ENCODE measurements at places on chromosomes 4 and X. TPM values are rescaled to one million over a fixed set of nuclear protein-coding genes. Genes with fewer than 3 reads are reported as not detected.
A peak's percentile ranks its signal among the peaks of the same experiment; 100 is the strongest.

Gene ATXN3L
- total RNA-seq, result not detected

Gene ATP2B3
- total RNA-seq, result not detected

Gene CDKL2
- 11.6 TPM for total RNA-seq

Gene GAGE13
- not detected for total RNA-seq

Gene GPR50
- not detected for total RNA-seq

Gene TCEAL3
- 22.8 TPM for total RNA-seq

Gene NSG1
- total RNA-seq, result 1.2 TPM

Gene CXCL11
- not detected for total RNA-seq

Gene CPLX1
- total RNA-seq, result not detected

Gene FGF5
- total RNA-seq, result not detected

GRCh38 chr4:55906989-55907388 is 41.8 kb upstream of the CEP135 start:
- H3K36me3 ChIP-seq, result peaks cover 46% of the 10 kb centered on the region
- no peak for DNase-seq
- H3K4me3 ChIP-seq, result no peak overlapping the region
- no peaks in the 10 kb centered on the region for H3K27me3 ChIP-seq
- H3K4me1 ChIP-seq, result no peaks in the 10 kb centered on the region

GRCh38 chr4:187172340-187172761 is 448.7 kb upstream of the FAT1 start:
- no peak overlapping the region for H3K4me3 ChIP-seq
- H3K27me3 ChIP-seq, result no peaks in the 10 kb centered on the region
- no peaks in the 10 kb centered on the region for H3K4me1 ChIP-seq
- no peaks in the 10 kb centered on the region for H3K36me3 ChIP-seq
- no peak for DNase-seq
- no peak overlapping the region for H3K27ac ChIP-seq

DNA sequence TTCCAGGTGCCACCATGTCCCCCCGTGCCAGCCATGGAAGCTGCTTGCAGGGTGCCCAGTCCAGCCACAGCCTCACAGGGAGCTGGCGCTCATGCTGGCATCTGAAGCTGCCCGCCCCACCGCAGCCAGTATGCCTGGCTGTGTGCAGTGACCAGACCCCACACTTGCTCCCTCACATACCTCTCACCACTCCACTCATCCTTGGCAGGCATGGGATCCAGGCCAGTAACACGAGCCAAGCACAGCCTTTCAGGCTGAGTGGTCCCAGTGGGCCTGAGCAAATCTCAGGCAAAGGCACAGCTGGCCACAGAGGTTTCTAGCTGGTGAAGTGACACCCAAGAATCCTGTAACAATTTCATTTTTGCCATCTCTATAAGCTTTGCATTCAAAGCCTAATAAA is 48.4 kb upstream of the SEC24B start:
- H3K4me1 ChIP-seq, result no peaks in the 10 kb centered on the region
- no peaks in the 10 kb centered on the region for H3K36me3 ChIP-seq
- DNase-seq, result no peak
- H3K27ac ChIP-seq, result no peak overlapping the region

GRCh38 chr4:7087036-7087435 is 19.2 kb upstream of the GRPEL1 start:
- no peak overlapping the region for H3K27ac ChIP-seq
- no peaks in the 10 kb centered on the region for H3K36me3 ChIP-seq
- no peak for DNase-seq
- H3K4me3 ChIP-seq, result no peak overlapping the region
- H3K4me1 ChIP-seq, result peaks cover 10% of the 10 kb centered on the region

- H3K27ac ChIP-seq, result no peak overlapping the region
- no peaks in the 10 kb centered on the region for H3K4me1 ChIP-seq
- H3K4me3 ChIP-seq, result no peak overlapping the region
- DNase-seq, result no peak
- H3K27me3 ChIP-seq, result no peaks in the 10 kb centered on the region
- no peaks in the 10 kb centered on the region for H3K36me3 ChIP-seq
Observed at GRCh38 chr4:17094159-17094875, 195.9 kb upstream of the LDB2 start.

- peaks cover 88% of the 10 kb centered on the region for H3K36me3 ChIP-seq
- no peak overlapping the region for H3K27ac ChIP-seq
- DNase-seq, result no peak
- H3K4me1 ChIP-seq, result no peaks in the 10 kb centered on the region
Observed at GRCh38 chr4:8217246-8217511, 18.1 kb downstream of the SH3TC1 start.

GRCh38 chrX:129235903-129236302 is 287.4 kb downstream of the SMARCA1 start:
- no peaks in the 10 kb centered on the region for H3K36me3 ChIP-seq
- peak; percentile 7 for DNase-seq
- no peak overlapping the region for H3K4me3 ChIP-seq
- no peak overlapping the region for H3K27ac ChIP-seq

DNA sequence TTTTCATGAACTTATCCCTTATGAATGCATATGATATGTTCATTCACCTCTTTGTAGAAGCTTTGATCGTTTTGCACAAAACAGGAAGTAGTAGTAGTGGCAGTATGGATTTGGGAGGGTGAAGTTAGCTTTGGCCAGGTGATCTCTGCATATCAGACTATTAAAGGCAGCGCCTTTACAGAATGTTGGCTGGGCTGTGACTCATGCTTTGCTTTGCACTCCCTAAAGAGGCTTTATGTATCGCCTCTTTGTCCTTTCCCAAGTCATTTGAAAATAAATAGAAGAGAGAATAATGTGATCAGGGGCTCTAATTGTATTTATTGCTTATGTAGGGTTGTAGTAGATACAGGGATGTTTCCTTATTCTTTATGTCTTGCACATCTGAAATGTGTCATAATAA is 50.4 kb downstream of the SHROOM3 start:
- H3K4me1 ChIP-seq, result peaks cover 15% of the 10 kb centered on the region
- H3K36me3 ChIP-seq, result no peaks in the 10 kb centered on the region
- H3K27me3 ChIP-seq, result no peaks in the 10 kb centered on the region
- no peak overlapping the region for H3K27ac ChIP-seq
- H3K4me3 ChIP-seq, result no peak overlapping the region

GRCh38 chrX:44906041-44906440 is 33.1 kb downstream of the KDM6A start:
- H3K36me3 ChIP-seq, result no peaks in the 10 kb centered on the region
- H3K27ac ChIP-seq, result no peak overlapping the region
- no peak for DNase-seq
- H3K27me3 ChIP-seq, result no peaks in the 10 kb centered on the region

- no peak overlapping the region for H3K4me3 ChIP-seq
- peak overlapping the region; percentile 72 for H3K27ac ChIP-seq
- H3K4me1 ChIP-seq, result peaks cover 44% of the 10 kb centered on the region
- H3K27me3 ChIP-seq, result no peaks in the 10 kb centered on the region
- H3K36me3 ChIP-seq, result no peaks in the 10 kb centered on the region
- DNase-seq, result no peak
Observed at GRCh38 chr4:15378062-15378461, 49.8 kb upstream of the C1QTNF7 start.

- H3K27me3 ChIP-seq, result peaks cover 100% of the 10 kb centered on the region
- H3K4me3 ChIP-seq, result peak overlapping the region; percentile 58
- H3K27ac ChIP-seq, result no peak overlapping the region
- peaks cover 10% of the 10 kb centered on the region for H3K4me1 ChIP-seq
Observed at GRCh38 chr4:173535165-173535902, 5.3 kb upstream of the HAND2 start.

- no peak overlapping the region for H3K4me3 ChIP-seq
- no peaks in the 10 kb centered on the region for H3K36me3 ChIP-seq
- H3K27ac ChIP-seq, result no peak overlapping the region
Observed at GRCh38 chrX:19332983-19333382, 10.7 kb upstream of the PDHA1 start.

- no peak overlapping the region for H3K4me3 ChIP-seq
- no peak overlapping the region for H3K27ac ChIP-seq
- H3K36me3 ChIP-seq, result no peaks in the 10 kb centered on the region
Observed at GRCh38 chr4:112082954-112083586, 62.2 kb upstream of the FAM241A start.

DNA sequence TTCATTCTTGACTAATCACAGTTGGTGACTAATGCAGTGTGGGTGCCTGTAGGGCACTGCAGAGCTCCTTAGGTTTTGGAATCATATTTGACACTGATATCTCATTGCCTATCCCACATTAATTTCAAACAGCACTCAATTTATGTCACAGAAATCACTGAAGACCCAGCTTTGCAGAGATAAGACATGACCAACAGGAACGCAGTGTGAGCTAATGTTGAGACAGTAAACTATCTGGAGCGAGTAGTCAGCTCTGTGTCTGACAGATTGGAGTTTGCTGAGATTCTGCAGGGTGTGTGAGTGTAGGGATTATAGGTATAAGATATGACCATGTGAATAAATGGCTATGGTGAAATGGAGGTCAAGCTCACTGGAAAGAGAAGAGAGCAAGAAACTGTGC is 1586.1 kb upstream of the AGA start:
- H3K4me3 ChIP-seq, result no peak overlapping the region
- H3K27ac ChIP-seq, result no peak overlapping the region
- no peaks in the 10 kb centered on the region for H3K27me3 ChIP-seq
- H3K36me3 ChIP-seq, result no peaks in the 10 kb centered on the region

DNA sequence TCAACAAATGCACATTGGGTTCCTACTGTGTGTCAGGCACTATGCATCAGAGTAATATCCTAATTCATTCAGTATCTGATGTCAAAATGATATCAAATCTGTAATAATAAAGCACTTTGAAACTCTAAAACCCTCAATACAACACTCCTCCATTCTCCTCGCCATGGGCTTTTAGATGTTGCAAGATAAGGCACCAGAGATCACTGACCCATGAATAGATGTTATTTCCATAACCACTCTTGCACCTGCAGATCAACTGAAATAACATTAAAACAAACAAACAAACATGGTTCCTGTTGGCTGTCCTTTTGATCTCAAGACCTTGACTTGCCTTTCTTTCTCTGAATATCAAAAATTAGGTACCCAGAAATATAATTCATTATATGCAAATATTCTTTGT is 100.2 kb downstream of the MAB21L2 start:
- H3K36me3 ChIP-seq, result peaks cover 5% of the 10 kb centered on the region
- no peak for DNase-seq

DNA sequence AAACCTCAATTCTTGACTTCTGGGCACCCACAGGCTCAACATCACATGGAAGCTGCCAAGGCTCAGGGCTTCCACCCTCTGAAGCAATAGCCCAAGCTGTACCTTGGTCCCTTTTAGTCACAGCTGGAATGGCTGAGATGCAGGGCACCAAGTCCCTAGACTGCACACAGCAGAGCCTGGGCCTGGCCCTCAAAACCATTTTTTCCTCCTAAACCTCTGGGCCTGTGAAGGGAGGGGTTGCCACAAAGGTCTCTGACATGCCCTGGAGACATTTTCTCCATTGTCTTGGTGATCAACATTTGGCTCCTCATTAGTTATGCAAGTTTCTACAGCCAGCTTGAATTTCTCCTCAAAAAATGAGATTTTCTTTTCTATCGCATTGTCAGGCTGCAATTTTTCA is 382.7 kb upstream of the RASGEF1B start:
- no peaks in the 10 kb centered on the region for H3K27me3 ChIP-seq
- H3K4me1 ChIP-seq, result no peaks in the 10 kb centered on the region
- no peak overlapping the region for H3K4me3 ChIP-seq
- no peaks in the 10 kb centered on the region for H3K36me3 ChIP-seq
- H3K27ac ChIP-seq, result no peak overlapping the region

- no peaks in the 10 kb centered on the region for H3K27me3 ChIP-seq
- H3K27ac ChIP-seq, result no peak overlapping the region
- H3K4me1 ChIP-seq, result no peaks in the 10 kb centered on the region
- no peak for DNase-seq
- no peaks in the 10 kb centered on the region for H3K36me3 ChIP-seq
Observed at GRCh38 chr4:164116286-164116685, 621.8 kb downstream of the TMA16 start.

Data from stomach (tissue), 19 donors.